Upper lobe of right lung (tissue), 1 donor: ENCODE measurements at places on chromosomes 2 and 18. TPM values are rescaled to one million over a fixed set of nuclear protein-coding genes. Genes with fewer than 3 reads are reported as not detected.

- no peak overlapping the region for H3K4me3 ChIP-seq
- no peaks in the 10 kb centered on the region for H3K27me3 ChIP-seq
- DNase-seq, result no peak
- no peaks in the 10 kb centered on the region for H3K4me1 ChIP-seq
Observed at GRCh38 chr2:223542501-223542900, 59.7 kb downstream of the SCG2 start.

DNA sequence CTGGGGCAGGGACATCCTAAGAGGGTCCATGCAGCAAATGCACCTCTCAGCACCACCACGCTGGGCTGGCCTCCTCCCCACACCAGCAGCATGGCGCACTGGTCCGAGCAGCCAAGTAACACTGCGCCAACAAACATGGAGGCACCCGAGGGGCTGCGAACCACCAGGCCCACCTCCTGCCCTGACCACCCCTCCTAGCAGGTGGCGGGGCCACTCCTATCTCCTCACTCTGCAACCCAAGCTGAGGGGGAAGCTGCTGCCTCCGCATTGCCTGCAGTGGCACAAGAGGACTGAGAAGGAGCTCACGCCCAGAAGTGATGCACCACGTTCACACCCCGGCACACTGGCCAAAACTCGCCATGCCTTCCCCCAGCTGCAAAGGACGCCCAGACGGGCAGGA, 94.4 kb downstream of the EIPR1 start:
- H3K27ac ChIP-seq, result no peak overlapping the region
- H3K4me3 ChIP-seq, result no peak overlapping the region
- H3K36me3 ChIP-seq, result no peaks in the 10 kb centered on the region
- no peak for DNase-seq

DNA sequence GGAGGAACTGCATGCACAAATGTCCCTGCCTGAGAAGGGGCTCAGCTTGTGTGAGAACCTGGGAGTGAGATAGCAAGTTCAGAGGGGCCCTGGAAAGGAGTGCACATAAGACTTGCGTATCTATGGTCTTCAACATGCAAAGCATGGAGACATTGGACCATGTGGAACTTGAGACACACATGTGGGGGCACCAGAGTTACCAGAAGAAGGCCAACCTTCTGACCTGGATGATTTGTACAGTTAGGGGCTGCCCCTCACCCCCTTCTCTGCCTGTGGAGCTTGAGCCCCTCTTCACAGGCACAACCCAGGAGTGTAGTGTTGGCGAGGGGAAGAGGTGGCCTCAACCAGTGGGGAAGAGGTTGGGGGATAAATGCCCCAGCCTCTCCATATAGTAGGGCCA, 165.0 kb upstream of the ARL4C start:
- no peaks in the 10 kb centered on the region for H3K27me3 ChIP-seq
- no peaks in the 10 kb centered on the region for H3K4me1 ChIP-seq
- H3K36me3 ChIP-seq, result no peaks in the 10 kb centered on the region
- H3K4me3 ChIP-seq, result no peak overlapping the region
- no peak for DNase-seq

GRCh38 chr2:217326238-217327022, 466.6 kb upstream of the TNP1 start:
- no peaks in the 10 kb centered on the region for H3K27me3 ChIP-seq
- DNase-seq, result no peak
- no peak overlapping the region for H3K4me3 ChIP-seq

GRCh38 chr2:197356136-197356535, 45.6 kb upstream of the ANKRD44 start:
- no peak overlapping the region for H3K4me3 ChIP-seq
- no peaks in the 10 kb centered on the region for H3K4me1 ChIP-seq
- H3K36me3 ChIP-seq, result no peaks in the 10 kb centered on the region
- H3K27me3 ChIP-seq, result no peaks in the 10 kb centered on the region

- peaks cover 4% of the 10 kb centered on the region for H3K4me1 ChIP-seq
- H3K27ac ChIP-seq, result no peak overlapping the region
- H3K27me3 ChIP-seq, result no peaks in the 10 kb centered on the region
- no peak overlapping the region for H3K4me3 ChIP-seq
Observed at GRCh38 chr2:238912228-238912915, 64.5 kb downstream of the TWIST2 start.

GRCh38 chr2:7272210-7272609, 355.0 kb downstream of the RNF144A start:
- no peak overlapping the region for H3K27ac ChIP-seq
- no peaks in the 10 kb centered on the region for H3K27me3 ChIP-seq
- H3K4me1 ChIP-seq, result no peaks in the 10 kb centered on the region
- H3K4me3 ChIP-seq, result no peak overlapping the region
- no peak for DNase-seq

DNA sequence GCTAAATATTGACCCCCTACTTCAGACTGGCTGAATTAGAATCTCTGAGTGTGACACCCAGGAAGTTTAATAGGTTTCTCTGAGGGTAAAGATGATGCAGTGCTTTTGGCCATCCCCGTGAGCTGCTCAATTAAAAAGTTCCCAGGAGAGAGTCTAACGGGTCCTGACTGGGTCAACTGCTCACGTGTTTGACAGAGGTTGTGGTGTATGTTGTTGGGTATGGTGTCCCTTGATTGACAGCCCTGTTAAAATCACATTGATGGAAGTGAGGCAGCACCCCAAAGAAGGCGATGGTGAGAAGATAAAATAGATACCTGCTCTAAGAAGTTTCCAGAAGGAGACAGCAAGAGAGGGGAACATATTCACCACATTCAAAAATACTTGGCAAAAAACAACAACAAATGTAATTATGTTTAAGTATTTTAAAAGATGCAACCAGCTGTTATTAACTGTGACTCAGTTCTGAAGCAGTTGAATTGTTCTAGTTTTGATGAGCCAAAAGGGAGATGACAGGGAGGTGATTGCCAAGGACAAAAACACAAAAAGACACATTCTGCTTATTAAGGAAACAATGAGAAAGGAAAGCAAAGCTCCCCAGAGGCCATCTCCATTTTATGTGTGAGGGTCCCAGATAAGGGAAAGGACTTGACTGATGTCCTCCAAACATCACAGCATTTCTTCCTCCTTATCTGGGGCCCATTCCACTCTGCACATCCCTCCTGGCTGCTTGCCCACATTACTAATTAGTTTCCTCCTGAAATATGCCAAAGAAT, 11.5 kb upstream of the GMCL1 start:
- no peaks in the 10 kb centered on the region for H3K4me1 ChIP-seq
- no peak overlapping the region for H3K4me3 ChIP-seq
- no peaks in the 10 kb centered on the region for H3K27me3 ChIP-seq
- no peak overlapping the region for H3K27ac ChIP-seq
- no peak for DNase-seq

GRCh38 chr2:60311524-60311923, 241.9 kb downstream of the BCL11A start:
- no peak overlapping the region for H3K4me3 ChIP-seq
- H3K4me1 ChIP-seq, result no peaks in the 10 kb centered on the region

GRCh38 chr2:65366595-65367125, 65.7 kb downstream of the SPRED2 start:
- DNase-seq, result no peak
- no peak overlapping the region for H3K4me3 ChIP-seq
- H3K36me3 ChIP-seq, result no peaks in the 10 kb centered on the region
- peaks cover 33% of the 10 kb centered on the region for H3K4me1 ChIP-seq
- no peaks in the 10 kb centered on the region for H3K27me3 ChIP-seq

DNA sequence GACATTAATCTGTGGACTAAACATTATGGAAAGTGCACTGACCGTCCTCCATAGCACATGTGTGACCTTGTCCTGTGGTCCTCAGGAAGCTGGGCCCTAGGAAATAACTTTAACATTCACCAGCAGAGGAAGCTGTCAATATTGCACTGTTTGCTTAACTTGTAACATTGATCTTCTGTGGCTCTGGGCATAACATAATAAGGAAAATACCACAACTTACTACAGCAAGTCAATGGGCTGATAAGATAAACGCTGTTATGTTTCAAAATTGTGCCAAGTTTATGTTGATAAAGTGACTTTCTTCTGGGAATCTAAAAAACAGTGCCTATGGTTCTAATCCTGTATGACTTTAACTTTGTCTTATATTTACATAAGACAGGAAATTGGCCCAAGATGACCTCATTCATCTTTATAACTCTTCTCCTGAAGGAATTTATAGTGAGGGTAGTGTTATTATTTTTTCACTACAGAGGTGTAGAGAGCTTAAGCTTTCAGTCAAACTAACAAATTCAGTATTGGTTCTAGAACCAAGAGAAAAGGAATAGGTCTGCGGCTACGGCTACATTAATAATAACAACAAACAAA, 113.7 kb upstream of the MAP4K3 start:
- no peaks in the 10 kb centered on the region for H3K36me3 ChIP-seq
- no peaks in the 10 kb centered on the region for H3K4me1 ChIP-seq
- no peak overlapping the region for H3K4me3 ChIP-seq
- no peak overlapping the region for H3K27ac ChIP-seq
- no peaks in the 10 kb centered on the region for H3K27me3 ChIP-seq

GRCh38 chr2:178910005-178910404, 102.8 kb upstream of the TTN start:
- no peaks in the 10 kb centered on the region for H3K27me3 ChIP-seq
- H3K27ac ChIP-seq, result no peak overlapping the region
- no peak for DNase-seq
- H3K4me3 ChIP-seq, result no peak overlapping the region

- no peaks in the 10 kb centered on the region for H3K27me3 ChIP-seq
- peak overlapping the region; percentile 70 for H3K4me3 ChIP-seq
- H3K4me1 ChIP-seq, result peaks cover 33% of the 10 kb centered on the region
- peaks cover 13% of the 10 kb centered on the region for H3K36me3 ChIP-seq
Observed at GRCh38 chr2:27773959-27774358, 2.4 kb downstream of the MRPL33 start.

DNA sequence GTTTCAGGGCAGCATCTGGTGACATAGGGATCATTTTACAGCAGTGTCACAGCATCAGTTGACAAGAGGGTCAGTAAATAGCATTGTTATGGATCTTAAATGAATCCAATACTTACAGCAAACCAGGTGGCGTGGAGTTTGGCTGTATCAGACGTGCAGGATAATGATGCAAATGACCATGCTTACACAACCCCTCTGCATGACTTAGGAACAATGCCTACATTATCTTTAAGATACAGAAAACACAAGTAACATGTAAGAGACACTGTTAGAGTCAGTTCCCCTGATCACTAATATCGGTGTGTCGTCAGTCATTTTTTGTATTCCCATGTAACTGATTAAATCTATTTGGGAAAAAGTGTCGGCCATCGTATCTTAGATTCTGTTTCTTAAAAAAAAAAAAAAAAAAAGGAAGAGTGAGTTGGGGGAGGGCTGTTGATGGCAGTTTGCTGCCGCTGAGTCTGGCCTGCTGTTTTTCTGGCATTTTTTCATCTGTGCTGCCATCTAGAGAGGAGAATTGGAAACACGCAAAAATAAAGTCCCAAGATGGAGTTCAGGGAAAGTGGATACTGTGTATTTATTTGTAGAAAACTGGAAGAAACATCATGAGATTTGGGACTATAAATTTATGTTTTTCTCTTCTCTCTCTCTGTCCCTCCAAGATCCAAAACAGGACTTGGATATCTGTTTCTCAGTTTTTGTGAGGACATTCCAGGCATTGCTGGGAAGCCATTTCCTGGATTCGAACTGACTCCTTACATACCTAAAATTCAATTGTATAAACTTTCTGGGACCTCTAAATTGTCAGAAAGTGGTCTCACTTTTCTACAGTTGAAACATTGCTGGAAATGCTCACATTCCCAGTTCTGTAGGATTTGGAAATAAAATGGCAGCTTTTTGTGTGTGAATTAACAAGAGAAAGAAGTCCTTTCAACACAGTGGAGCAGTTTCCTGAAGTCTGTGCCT, 60.3 kb upstream of the AGPS start:
- no peaks in the 10 kb centered on the region for H3K36me3 ChIP-seq
- H3K27me3 ChIP-seq, result no peaks in the 10 kb centered on the region
- DNase-seq, result no peak
- no peak overlapping the region for H3K4me3 ChIP-seq
- H3K4me1 ChIP-seq, result peaks cover 4% of the 10 kb centered on the region

GRCh38 chr18:44423814-44424644, 256.7 kb upstream of the SETBP1 start:
- no peaks in the 10 kb centered on the region for H3K4me1 ChIP-seq
- H3K4me3 ChIP-seq, result no peak overlapping the region
- H3K27me3 ChIP-seq, result no peaks in the 10 kb centered on the region
- no peak for DNase-seq
- H3K36me3 ChIP-seq, result no peaks in the 10 kb centered on the region

- H3K36me3 ChIP-seq, result no peaks in the 10 kb centered on the region
- no peaks in the 10 kb centered on the region for H3K4me1 ChIP-seq
- no peak overlapping the region for H3K27ac ChIP-seq
- no peak for DNase-seq
- H3K4me3 ChIP-seq, result no peak overlapping the region
Observed at GRCh38 chr2:67994716-67995115, 68.1 kb downstream of the C1D start.

DNA sequence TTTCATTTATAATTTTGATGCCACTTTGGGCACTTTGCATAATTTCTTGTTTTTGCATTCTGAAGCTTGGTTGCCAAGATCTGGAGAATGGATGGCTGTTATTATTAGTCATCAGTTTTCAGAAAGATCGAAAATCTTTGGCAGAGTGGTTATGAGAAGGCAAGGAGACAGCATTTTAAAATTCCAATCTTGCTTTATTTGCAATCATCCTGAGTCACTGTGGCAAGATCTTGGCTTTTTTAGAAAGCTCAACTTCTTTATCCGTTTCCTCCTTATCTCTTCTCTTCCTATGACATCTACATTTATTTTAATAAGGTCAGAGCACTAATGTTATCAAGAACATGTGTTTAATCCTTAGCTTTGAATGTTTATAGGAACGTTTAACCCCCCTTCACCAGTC, 31.1 kb upstream of the EIF2AK3 start:
- no peak overlapping the region for H3K27ac ChIP-seq
- no peaks in the 10 kb centered on the region for H3K27me3 ChIP-seq
- H3K4me1 ChIP-seq, result peaks cover 5% of the 10 kb centered on the region

GRCh38 chr2:205868773-205869333, 186.6 kb downstream of the NRP2 start:
- no peak for DNase-seq
- H3K4me3 ChIP-seq, result no peak overlapping the region
- H3K36me3 ChIP-seq, result no peaks in the 10 kb centered on the region
- H3K27me3 ChIP-seq, result no peaks in the 10 kb centered on the region
- no peak overlapping the region for H3K27ac ChIP-seq

ABCB11 gene
- total RNA-seq, result 0.06 TPM

ADRA2B gene
- 0.14 TPM for total RNA-seq

IL18R1 gene
- total RNA-seq, result 26.5 TPM

NTSR2 gene
- not detected for total RNA-seq

C2orf15 gene
- total RNA-seq, result 1.1 TPM

WNT6 gene
- not detected for total RNA-seq

KCNG2 gene
- total RNA-seq, result 0.46 TPM
